ENCODE measurements at places on chromosomes 3 and 15.

DNA sequence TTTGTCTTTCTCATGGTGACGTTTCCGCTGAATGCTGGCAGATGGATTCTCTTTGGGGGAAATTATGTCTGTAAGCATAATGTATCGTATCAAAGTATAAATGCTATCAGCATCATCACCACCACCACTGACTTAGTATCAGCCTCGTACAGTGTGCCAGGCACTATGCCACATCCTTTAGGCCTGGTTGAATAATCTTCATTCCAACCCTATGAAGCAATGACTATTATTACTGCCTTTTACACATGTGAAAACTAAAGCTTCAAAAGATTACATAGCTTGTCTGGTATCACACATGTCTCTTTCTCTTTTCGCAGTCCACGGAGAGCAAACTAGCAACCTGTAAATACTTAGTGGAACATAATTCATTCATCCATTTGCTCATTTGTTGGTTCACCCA is 166.7 kb upstream of the PRICKLE2 start:
- no peak for DNase-seq

- no peak for DNase-seq
Observed at GRCh38 chr3:189267981-189268613, 96.3 kb downstream of the TPRG1 start.

DNA sequence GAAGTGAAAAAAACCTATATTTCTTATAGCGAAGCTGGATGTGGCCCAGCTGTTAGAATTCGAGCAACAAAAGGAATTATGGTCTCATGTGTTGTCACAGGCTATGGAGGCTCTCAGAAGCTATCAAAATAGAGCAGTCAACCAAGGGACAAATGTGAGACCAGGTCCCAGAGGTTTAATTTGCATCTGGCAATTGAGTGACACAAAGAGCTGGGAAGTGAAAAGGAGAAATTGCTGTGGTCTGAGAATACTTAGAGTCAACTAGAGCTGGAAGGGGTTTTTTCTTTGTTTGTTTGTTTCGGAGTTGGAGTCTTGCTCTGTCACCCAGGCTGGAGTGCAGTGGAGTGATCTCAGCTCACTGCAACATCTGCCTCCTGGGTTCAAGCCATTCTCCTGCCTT is 61.3 kb upstream of the SMAD3 start:
- DNase-seq, result no peak

- DNase-seq, result no peak
Observed at GRCh38 chr3:134685929-134686802, 35.3 kb upstream of the KY start.

GRCh38 chr3:132517311-132517710 is 79.8 kb upstream of the ACKR4 start:
- DNase-seq, result no peak

DNA sequence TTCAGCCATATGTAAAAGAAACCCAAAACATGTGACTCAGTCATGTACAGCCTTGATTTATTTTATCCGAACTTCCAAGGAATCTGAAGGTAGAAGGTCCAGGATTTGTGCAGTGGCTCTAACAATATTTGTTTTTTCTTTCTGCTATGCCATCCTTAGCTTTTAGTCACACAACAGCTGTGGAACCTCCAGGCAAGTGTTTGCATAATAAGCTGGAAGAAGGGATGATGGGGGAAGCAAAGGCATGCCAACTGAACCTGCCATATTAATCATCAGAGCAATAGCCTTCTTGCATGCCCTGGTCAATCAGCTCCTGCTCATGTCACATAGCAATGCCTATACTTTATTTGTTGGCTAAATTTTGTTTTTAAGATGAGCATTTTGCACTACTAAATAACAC is 444.7 kb upstream of the ARPP21 start:
- DNase-seq, result no peak

- DNase-seq, result no peak
Observed at GRCh38 chr3:156323466-156323865, 203.1 kb downstream of the KCNAB1 start.

- DNase-seq, result no peak
Observed at GRCh38 chr3:30914696-30915095, 20.2 kb upstream of the GADL1 start.

DNA sequence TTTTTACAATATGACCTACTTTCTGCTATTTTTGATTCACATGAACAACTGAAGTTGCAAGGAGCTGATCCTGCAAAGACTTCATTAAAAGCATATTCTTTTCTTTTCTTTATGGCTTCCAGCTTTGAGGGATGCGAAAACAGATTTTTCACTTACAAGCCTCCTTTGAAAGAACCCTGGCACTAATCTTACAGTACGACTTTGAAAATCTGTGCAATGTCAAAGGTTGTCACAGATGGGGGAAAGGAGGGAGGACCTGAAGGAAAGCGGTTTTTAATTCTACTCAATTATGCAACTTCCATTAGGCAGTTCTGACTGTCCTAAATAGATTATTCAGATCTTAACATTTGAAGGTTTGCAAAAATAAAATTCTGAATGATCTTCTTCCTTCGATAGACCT is 130.5 kb downstream of the TNIK start:
- no peak for DNase-seq

- DNase-seq, result no peak
Observed at GRCh38 chr15:60255390-60255789, 142.4 kb downstream of the ANXA2 start.

- DNase-seq, result no peak
Observed at GRCh38 chr3:193236599-193236998, 4.4 kb upstream of the PLAAT1 start.

GRCh38 chr3:184241447-184242296 is 7.1 kb downstream of the ALG3 start:
- no peak for DNase-seq

DNA sequence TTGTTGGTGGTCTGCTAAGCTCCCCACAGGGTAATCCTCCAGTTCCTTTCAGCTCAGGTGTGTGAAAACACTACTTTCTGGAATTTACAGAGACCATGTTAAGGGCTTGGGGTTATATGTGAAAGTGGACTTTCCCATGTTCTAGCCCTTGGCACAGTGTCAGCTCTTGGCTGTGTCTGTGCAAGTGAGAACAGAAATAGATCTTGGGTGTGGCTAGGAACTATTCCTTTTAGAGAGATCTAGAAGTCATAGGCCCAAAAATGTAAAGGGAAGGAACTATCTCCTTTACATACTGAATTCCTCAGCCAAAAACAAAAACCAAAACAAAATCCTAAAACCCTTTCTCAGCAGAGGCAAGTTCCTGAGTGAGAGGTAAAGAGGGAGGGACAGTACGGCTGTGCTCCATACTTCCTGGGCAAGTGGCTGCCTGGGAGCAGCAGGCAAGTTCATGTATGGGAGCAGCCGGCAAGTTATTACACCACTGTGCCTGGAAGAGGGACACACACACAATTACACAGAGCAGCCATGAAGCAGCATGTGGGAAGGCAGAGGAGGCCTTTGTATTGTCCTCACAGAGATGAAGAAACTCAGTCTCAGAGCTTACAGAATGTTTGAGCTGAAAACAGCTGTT is 19.9 kb upstream of the C3orf62 start:
- DNase-seq, result no peak

- DNase-seq, result no peak
Observed at GRCh38 chr3:113242096-113242581, 30.8 kb downstream of the BOC start.

GRCh38 chr3:141021261-141021660 is 29.9 kb upstream of the SPSB4 start:
- no peak for DNase-seq

GRCh38 chr3:101780661-101781060 is 1.6 kb downstream of the NXPE3 start:
- DNase-seq, result no peak

GRCh38 chr3:188832146-188832545 is 339.6 kb upstream of the TPRG1 start:
- no peak for DNase-seq

GRCh38 chr3:156718622-156719306 is 44.4 kb downstream of the TIPARP start:
- no peak for DNase-seq

DNA sequence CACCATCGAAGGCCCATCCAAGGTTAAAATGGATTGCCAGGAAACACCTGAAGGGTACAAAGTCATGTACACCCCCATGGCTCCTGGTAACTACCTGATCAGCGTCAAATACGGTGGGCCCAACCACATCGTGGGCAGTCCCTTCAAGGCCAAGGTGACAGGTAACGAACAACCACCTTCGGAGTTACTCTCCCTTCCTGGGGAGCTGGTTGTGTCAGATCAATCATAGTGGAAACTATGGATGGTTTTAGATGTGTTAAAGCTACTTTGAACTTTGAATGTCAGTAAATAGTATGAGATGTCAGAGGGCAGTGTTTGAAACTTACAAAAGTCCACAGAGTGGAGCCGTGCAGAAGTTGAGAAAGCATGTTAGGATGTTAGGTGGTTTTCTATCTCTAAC is 42.3 kb downstream of the DNASE1L3 start:
- no peak for DNase-seq

GRCh38 chr3:12944413-12944812 is 103.0 kb upstream of the RPL32 start:
- DNase-seq, result no peak

GRCh38 chr15:77784361-77785292 is 151.9 kb upstream of the LINGO1 start:
- DNase-seq, result peak; percentile 60

DNA sequence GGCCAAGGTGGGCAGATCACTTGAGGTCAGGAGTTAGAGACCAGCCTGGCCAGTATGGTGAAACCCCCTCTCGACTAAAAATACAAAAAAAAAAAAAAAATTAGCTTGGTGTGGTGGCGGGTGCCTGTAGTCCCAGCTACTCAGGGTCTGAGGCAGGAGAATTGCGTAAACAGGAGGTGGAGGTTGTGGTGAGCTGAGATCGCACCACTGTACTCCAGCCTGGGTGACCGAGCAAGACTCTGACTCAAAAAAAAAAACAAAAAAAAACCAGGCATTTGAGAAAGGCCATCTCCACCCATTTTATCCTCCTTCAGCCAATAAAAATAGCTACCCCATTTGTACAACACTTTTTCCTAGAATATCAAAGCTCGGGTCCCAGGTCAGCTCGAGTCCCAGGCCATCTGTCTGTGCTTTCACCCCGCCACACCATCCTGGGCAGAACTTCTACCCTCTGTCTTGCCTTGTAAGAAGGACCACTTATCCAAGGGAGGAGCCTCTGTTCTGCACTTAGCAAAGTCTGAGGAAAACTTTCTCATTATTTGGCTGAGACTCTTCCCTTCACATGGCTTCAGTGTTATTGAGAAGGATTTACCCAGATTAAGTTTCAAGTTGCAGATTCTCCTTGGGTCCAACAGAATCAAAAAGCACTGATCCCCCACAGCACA is 99.1 kb downstream of the MESD start:
- DNase-seq, result no peak

- DNase-seq, result no peak
Observed at GRCh38 chr3:8365541-8365940, 136.1 kb upstream of the LMCD1 start.

- peak; percentile 6 for DNase-seq
Observed at GRCh38 chr15:48325400-48325799, 5.8 kb upstream of the DUT start.

GRCh38 chr15:72784456-72784876 is 908 bp upstream of the ADPGK start:
- no peak for DNase-seq

- DNase-seq, result no peak
Observed at GRCh38 chr3:27880969-27881892, 159.1 kb upstream of the EOMES start.

GRCh38 chr3:155370198-155370597 is 76.7 kb upstream of the STRIT1 start:
- DNase-seq, result no peak

- DNase-seq, result no peak
Observed at GRCh38 chr3:29871087-29871486, 590.2 kb downstream of the RBMS3 start.

- no peak for DNase-seq
Observed at GRCh38 chr3:132911741-132912415, 126.3 kb upstream of the TMEM108 start.

DNA sequence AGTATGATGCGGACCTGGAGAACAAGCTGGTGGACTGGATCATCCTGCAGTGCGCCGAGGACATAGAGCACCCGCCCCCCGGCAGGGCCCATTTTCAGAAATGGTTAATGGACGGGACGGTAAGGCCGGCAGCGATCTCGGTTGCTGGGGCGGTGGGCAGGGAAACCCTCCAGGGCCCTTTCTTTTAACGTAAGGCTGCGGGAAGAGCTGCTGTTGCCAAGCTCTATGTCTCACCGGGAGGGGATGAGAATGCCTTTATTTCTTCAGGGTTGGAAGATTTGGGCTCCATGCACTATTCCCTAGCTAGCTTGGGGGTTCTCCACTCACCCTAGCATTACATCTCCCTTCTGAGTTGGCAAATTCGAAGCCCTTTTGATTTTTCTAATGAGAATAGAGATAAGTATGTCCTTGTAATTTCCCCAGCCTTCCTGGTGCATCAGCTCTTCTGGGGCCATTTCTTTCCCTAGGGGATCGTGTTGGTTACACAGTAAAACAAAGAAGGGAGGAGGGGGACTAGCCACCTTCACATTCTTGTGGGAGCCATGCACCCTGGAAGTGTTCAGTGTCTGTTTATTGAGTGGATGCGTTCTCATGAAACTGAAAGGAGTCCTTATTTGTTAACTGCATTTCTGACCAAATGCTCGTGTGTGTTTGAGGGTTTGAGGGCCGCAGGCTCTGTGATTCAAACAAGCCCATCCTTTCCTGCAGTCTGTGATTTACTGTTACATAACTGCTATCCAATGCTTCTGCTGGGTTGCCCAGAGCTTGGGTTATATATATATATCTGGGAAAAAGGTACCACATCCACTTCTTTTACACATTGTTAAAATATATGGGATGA is 982 bp downstream of the TAGLN3 start:
- DNase-seq, result no peak

DNA sequence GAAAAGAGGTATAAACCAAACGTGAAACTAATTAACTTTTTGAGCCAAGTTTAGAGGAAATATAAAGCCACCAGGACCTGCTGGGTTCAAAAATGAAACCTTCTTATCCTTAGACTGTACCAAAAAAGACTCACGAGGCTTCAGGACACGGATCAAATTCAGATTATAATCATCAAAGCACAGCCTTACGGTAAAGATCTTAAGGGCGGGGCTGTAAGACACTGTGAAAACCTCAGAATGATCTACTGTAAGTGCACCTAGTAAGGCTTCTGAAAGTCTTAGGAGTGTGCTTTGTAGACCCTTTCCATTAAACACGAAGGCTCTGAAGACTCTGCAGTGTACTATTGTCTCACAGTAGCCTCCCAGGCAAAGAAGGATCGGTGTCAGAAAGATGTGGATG is 26.8 kb downstream of the TARS3 start:
- DNase-seq, result no peak

DNA sequence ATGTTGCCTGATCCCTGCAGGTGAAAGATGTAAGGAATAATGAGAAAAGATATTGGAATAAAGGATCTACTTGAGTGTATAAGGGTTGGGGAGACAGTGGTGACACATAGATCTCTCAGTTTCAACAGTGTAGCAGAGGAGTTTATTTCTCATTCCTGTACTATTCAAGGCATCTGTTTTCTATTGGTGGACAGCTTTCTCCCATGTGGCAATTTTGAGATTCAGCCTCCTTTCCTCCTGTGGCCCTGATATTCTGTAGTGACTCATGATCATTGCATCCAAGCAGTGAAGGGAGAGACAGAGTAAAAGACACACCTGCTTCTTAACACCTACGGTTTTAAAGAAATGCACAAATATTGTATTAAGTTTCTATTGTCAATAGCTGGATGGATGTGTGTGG is 327.6 kb downstream of the GRM7 start:
- DNase-seq, result no peak

- no peak for DNase-seq
Observed at GRCh38 chr3:163543662-163544061, 1534.6 kb downstream of the SI start.

GRCh38 chr3:31534065-31534425 is 1.3 kb downstream of the STT3B start:
- no peak for DNase-seq
